ENCODE measurements at places on chromosomes 4 and X.

- DNase-seq, result no peak
Measured at GRCh38 chrX:69306063-69306404, 140.8 kb upstream of the PJA1 start.

- DNase-seq, result no peak
Measured at GRCh38 chr4:103400405-103400804, 202.3 kb upstream of the CENPE start.

GRCh38 chr4:115430024-115430423 lies 316.6 kb upstream of the NDST4 start:
- DNase-seq, result no peak

GRCh38 chr4:56388306-56388705 lies 1.0 kb upstream of the AASDH start:
- DNase-seq, result no peak

DNA sequence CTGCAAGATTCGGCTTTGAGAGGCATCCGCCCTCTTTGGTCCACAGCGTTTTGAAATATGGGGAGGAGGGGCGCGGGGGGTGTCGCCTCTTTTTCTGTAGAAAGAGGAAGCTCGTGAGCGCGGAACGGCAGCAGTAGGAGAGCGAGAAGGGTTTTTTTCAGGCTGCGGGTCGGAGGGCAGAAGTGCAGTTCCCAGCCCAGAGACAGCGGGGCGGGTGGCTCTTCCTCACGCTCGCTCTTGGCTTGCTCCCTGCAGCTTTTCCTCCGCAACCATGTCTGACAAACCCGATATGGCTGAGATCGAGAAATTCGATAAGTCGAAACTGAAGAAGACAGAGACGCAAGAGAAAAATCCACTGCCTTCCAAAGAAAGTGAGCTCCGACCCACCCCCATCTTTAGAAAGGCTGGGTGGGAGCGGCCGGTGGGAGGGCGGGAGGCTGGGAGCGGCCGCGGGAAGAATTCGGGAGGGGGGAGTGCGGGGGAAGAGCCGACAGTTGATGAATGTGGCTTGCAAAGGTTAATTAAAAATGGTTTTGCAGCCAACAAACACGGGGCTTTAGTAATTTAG lies 1.2 kb downstream of the TMSB4X start:
- DNase-seq, result no peak

DNA sequence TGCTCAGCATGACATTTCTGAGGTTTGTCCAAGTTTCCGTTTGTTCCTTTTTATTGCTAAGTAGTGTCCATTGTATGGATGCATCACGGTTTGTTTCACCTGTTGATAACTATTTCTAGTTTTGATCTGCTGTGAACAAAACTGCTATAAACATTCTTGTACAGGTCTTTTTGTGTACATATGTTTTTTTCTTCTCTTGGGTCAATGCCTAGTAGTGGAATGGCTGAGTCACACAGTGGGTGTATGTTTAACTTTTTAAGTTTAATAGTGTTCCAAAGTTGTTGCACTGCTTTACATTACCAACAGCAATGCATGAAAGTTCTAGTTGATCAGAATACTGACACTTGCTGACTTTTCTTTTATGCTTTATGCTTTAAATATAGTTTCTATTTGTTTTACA lies 76.7 kb downstream of the MAOB start:
- no peak for DNase-seq

- DNase-seq, result peak; percentile 13
Measured at GRCh38 chr4:40916880-40917279, 167.1 kb downstream of the NSUN7 start.

DNA sequence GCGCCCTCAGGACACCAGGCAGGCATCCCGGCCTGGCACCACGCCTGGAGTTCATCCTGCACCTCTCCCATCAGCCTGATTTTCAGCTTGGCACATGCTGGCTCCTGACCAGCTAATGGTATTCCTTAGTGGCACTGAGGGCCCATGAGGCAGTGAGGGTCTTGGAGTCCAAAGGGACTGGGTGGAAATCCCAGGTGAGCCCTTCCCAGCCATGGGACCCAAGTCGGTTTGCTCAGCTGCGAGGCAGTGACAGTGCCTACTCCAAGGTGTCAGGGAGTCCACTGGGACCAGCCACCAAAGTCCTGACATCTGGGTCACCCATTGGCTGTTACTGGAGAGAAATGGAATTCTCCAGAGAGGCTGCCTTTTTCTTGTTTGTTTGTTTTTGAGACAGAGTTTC lies 4.9 kb downstream of the SSR4 start:
- no peak for DNase-seq

DNA sequence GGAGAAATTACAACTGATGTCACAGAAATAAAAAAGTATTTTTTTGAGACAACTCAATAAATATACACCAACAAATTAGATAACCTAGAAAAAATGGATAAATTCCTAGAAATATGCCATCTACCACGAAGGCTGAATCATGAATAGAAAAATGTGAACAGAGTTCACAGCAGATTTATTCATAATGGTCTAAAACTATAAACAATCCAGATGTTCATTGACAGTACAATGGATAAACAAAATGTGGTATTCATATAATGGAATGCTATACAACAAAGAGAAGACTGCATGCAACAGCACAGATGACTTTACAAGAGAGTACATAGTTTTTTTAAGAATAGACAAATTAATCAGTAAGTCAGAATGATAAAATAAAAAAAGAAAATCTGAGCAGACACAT lies 55.2 kb downstream of the CLOCK start:
- no peak for DNase-seq

DNA sequence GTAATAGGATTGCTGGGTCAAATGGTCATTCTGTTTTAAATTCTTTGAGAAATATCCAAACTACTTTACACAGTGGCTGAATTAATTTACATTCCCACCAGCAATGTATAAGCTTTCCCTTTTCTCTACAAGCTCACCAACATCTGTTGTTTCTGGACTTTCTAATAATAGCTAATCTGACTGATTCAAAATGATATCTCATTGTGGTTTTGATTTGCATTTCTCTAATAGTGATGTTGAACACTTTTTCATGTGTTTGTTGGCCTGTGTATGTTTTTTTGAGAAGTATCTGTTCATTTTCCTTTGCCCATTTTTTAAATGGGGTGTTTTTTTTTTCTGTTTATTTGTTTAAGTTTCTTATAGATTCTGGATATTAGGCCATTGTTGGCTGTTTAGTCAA lies 659.0 kb upstream of the GNPDA2 start:
- no peak for DNase-seq

GRCh38 chrX:48971249-48972219 lies at the start of gene KCND1:
Gene KCND1, minus strand, starts transcription at chrX:48971844. Its CDS starts 1,573 bp downstream, at chrX:48970271.
- DNase-seq, result peak; percentile 15

DNA sequence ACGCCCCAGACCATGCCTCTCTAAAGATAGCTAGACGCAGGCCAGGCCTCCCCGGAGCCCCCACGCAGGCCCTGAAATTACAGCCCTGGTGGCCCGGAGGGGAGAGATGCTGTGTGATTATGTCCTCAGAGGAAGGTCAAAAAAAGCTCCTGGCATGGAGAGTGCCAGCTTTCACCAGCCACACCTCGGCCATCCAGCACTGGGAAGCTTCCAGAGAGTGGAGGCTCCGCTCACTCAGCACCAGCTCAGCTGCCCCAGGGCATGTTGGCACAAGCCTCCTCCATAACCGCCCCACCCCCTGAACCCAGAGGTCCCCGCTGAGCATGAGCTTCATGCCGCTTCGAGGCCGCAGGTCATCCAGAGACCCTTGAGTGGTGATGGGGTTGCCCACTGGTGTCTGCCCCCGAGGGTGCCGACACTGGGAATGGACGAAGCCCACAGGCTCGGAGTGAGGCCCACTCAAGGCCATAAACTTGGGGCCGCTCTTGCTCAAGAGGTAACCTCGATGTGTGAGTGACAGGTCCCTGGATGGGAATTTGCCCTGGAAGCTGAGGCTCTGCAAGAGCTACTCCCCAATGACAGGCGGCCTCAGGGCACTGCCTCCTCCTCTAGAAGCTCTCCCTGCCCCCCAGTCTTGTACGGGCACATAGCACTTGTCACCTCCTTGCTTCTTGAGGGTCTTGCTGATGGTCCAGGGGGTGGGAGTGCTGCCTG lies 4.4 kb upstream of the BGN start:
- no peak for DNase-seq

GRCh38 chrX:2502668-2503519 lies 2.1 kb upstream of the DHRSX start:
- DNase-seq, result no peak

GRCh38 chr4:85495621-85496020 lies 20.7 kb downstream of the ARHGAP24 start:
- no peak for DNase-seq

- no peak for DNase-seq
Measured at GRCh38 chr4:172553216-172553615, 615.4 kb upstream of the GALNT7 start.

- DNase-seq, result no peak
Measured at GRCh38 chrX:150436195-150436594, 73.1 kb downstream of the MAMLD1 start.

DNA sequence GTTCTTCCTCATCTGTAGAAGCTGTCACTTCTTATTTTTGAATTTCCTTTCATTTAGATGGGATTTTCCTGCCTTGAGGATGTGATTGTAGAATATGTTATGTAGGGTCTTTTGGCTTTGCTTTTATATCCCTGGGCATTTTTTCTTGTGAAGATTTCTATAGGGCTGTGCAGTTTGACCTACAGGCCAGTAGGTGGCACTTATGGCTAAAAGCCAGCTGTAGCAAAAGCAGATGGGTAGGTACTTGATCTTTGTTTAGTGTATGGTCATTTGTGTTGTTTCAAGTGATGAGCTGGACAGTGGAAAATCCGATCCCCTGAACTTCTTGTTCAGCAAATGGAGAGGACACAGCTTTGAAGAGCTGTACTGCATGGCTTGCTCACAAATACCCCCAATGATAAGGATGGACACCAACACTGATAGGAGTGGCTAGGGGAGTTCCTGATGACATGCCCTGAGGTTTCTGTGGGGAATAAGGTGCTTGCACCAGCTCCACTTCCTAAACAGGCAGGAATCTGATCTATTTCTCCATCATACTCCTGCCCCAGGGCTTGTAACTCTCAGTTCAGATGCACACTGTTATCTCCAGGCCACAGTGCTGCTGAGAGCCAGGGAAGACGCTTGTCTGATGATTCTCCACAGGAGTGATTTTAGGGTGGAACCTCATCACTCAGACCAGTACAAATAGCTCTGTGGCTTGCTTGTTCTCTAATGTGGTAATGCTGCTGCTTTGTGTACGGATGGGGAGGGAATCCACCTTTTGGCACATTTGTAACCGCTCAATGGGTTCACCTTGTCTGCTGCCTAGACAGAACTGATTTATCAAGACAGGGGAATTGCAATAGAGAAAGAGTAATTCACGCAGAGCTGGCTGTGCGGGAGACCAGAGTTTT lies 417.1 kb upstream of the MAGEB16 start:
- no peak for DNase-seq

DNA sequence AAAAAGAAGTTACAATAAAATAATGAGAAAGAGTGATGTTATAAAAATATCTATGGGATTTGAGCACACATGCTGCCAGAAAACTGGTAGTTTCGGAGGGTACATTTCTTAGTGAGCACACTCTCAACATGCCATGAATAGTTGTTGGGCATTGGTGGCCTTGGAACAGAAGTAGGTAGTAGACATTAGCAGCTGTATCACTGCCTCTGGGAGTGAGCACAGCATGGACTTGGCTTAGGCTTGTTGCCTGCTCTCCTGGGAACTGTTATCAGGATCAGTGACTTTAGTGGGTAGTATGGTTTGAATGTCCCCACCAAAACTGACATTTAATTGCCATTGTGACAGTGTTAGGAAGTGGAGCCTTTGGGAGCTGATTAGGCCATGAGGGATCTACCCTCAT lies 13.3 kb upstream of the PDLIM3 start:
- no peak for DNase-seq

- peak; percentile 86 for DNase-seq
Measured at GRCh38 chr4:105637408-105638176, 70.9 kb downstream of the INTS12 start.

- DNase-seq, result no peak
Measured at GRCh38 chrX:53605004-53605403, 81.5 kb downstream of the HUWE1 start.

DNA sequence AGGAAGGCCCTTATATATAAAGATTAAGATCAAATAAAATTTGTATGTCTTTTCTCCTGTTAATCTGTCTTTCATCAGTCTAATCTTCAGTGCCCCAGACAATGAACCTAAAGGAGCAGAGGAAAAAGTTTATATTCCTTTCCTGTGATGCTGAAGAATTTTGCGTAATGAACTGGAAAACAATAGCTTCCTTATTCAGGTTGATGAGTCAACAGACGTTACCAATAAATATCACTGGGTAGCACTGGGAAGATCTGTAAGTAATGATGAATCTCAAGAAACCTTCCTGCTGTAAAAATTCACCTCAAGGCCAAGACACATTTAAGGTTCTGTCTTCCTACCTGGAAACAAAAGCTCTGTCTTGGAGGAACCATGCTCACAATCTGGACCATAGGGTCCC lies 25.5 kb downstream of the CDKN2AIP start:
- DNase-seq, result no peak

GRCh38 chr4:173436149-173436579 lies 37.2 kb upstream of the SCRG1 start:
- DNase-seq, result no peak

DNA sequence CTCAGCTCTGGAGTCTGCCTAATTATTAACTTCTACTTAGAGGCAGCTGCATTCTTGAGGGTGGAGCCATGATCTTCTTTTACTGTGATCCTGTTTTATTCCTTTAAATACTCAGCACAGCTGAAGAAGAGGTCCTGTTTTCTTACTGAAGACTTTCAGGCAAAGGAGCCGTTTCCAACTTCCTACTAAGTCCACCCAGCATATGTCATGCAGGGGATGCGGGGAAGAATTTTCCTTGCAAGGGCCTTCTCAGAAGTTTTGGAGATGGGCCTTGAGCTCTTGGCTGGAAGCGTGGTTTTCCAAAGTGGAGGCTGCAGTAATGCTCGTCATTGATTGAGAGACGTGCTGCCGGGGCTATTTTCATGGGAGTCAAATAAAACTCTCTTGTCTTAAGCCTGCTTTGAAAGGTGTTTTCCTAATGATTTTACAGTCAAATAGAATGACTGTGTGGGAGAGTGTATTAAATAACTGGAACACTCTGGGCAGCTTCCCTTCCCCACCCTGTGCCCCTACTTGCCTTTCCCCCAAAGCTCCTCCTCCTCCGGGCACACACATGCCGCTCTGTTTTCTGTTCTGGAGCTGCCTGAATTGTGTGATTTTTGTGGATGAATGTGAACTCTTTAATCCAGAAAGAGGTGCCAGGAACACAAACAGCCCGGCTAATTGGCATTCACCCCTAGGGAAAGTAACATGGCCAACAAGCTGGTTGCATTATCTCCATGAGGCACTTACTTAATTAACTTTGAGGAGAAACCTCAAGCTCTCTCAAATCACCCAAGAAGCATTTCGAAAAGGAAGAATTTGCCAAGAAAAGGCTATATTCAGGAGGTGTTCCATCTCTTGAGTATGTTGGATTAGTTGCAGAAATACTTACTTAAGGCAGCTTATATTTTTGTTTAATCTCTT lies 28.1 kb downstream of the FGF2 start:
- peak; percentile 39 for DNase-seq

DNA sequence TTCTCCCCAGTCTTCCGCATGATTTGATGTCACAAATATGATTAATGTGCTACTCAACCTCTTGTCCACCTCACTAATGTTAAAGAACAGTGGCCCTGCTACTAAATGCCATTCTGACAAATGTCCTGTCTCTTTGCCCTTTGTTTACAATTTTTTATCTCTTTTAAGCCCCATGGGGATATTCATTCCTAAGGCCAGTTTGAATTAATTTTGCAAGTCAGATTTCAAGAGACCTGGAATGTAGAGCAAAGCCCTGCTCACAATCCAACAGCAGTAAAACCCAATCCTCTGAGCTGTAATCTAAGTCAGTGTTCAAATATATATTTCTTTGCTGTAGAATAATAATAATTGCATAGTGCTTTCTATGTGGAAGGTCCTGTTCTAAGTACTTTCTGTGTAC lies 81.2 kb downstream of the LDB2 start:
- DNase-seq, result no peak
